ENCODE measurements at places on chromosomes 13 and 19.
A peak's percentile ranks its signal among the peaks of the same experiment; 100 is the strongest.

DNA sequence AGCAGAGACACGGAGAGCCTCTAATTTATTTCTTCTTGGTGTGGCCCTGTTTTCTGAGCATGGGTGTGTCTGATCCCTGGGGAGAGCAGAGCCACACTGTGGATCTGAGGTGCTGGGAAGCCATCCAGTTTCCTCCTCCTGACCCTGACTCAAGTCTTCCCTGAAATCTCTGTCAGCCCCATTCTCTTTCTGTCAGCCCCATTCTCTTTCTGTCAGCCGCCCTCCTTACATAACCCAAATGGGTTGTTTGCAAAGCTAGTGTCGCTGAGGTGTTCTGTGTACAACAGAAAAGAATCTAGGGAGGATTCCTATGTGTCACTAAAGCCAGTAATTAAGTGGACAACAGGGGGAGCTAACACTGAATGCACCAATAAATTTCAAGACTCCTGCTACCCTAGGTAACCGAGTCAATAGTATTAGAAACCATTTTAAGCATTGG, 50.2 kb downstream of the LRCH1 start:
- no peak for DNase-seq

DNA sequence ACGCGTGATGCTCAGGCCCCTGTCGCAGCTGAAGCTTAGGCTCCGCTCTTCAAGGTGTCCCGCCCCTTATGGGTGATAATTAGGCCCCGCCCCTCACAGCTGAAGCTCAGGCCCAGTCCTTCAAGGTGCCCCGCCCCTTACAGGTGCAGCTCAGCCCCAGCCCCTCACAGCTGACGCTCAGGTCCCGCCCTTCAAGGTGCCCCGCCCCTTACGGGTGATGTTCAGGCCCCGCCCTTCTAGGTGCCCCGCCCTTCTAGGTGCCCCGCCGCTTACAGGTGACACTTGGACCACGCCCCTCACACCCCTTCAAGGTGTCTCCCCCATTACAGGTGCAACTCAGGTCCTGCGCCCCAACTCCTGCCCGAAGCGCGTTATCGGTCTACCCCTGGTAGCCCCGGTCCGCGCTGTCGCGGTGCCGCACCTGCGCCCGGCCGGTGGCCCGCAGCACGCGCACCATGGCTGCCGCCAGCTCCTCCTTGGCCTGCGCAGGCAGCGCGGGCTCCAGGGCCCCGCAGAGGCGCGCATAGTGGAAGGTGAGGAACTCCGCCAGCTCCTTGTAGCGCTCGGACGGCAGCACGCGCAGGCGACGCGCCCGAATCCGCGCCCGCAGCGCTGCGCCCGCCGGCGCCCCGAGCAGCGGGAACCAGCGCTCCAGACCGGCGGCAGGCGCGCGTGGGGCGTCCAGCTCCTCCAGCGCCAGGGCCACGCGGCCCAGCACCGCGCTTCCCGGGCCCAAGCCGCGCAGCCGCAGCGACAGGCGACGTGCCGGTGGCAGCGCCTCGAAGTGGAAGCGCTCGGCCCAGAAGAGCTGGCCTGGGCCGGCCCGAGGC, 7.3 kb downstream of the RASAL3 start:
- DNase-seq = no peak

- DNase-seq = no peak
Observed at GRCh38 chr13:28423010-28423409, 71.9 kb downstream of the FLT1 start.

GRCh38 chr19:18571564-18572344, at the start of gene UBA52:
TSS of gene UBA52 (plus strand) at chr19:18571857. CDS start at chr19:18573301, 1,444 bp downstream.
- peak; percentile 99 for DNase-seq

- DNase-seq = no peak
Observed at GRCh38 chr13:75279834-75280369, 202.1 kb downstream of the TBC1D4 start.

DNA sequence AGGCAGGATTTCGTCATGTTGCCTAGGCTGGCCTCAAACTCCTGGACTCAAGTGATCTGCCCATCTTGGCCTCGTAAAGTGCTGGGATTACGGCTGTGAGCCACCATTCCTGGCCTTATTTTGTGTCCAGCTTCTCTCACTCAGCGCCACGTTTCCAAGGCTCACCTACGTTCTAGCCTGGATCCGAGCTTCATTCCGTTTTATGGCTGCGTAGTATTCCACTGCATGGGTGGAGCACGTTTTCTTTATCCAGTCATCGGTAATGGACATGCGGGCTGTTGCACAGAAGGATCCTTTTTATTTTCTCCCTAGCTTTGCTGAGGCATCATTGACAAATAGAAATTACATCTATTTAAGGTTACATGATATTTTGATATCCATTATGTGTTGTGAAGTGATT, 16.6 kb downstream of the ADGRL1 start:
- DNase-seq = no peak

GRCh38 chr13:48093588-48093987, 1.3 kb downstream of the MED4 start:
- no peak for DNase-seq
